Vagina (tissue), 2 donors: ENCODE measurements at places on chromosomes 11 and 22.
A peak's percentile ranks its signal among the peaks of the same experiment; 100 is the strongest.

GRCh38 chr22:45670981-45671782 lies 452 bp upstream of the ATXN10 start:
- H3K27ac ChIP-seq, result peak overlapping the region; percentile 88
- H3K4me1 ChIP-seq, result peaks cover 29% of the 10 kb centered on the region
- DNase-seq, result no peak
- H3K36me3 ChIP-seq, result no peaks in the 10 kb centered on the region

GRCh38 chr11:89660234-89660633 lies 49.9 kb upstream of the TRIM77 start:
- H3K36me3 ChIP-seq, result no peaks in the 10 kb centered on the region
- no peak overlapping the region for H3K27ac ChIP-seq
- H3K27me3 ChIP-seq, result no peaks in the 10 kb centered on the region
- DNase-seq, result no peak
- H3K4me1 ChIP-seq, result no peaks in the 10 kb centered on the region
- H3K4me3 ChIP-seq, result no peak overlapping the region

DNA sequence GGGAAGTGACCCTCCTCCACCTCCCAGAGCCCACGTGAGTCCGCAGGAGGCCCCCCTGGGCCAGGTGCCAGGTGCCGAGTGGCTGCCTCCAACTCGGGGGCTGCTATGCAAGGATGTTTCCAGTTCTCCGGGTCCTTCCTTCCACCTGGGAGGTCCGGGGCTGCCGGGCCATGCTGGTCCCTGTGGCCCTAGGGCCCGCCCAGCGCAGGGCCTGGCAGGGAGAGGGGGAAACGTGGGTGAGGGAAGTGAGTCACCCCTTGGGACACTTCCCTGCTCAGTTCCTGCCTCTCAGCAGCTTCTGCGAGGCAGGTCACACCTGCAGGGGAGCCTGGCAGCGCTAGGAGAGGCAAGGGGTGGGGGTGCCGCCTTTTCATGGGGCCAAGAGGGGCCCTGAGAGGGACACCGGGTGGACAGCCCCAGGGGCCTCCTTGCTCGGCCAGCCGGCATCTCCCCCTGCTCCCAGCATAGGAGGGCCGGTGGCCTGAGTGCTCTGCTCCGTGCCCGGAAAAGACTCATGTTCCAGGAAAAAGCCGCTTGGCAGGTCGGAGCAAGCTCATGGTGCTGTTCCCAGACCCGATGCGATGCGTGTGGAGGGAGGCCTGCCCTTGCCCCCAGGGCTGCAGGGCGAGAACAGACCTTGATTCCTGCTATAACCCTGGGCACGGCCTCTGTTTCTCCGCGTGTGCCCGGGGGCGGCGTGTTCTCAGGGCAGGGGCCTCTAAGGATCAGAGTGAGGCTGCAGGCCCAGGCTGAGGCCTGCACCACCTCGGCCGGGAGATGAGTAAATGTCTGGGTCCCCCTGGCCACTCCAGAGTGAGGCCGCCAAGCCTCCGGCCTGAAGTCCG lies 30.3 kb upstream of the WNT7B start:
- H3K27me3 ChIP-seq, result no peaks in the 10 kb centered on the region
- peaks cover 58% of the 10 kb centered on the region for H3K4me1 ChIP-seq
- peak overlapping the region; percentile 97 for H3K27ac ChIP-seq

DNA sequence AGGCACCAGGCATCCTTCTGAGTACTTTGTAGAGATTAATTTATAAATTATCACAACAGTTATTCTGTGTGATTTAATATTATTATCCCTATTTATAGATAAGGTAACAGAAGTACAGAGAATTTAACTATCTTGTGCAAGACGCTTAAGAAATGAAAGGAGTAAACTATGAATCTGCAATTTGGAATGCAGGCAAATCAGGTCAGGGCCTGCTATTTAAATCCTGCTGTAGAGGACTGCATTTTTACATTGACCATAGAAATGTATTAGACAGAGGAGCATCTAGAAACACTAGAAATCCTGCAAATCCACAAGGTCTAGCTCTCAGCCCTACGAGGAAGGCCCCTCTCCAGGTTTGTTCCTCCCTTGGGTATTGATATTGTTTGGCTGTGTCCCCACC lies 336.2 kb downstream of the ETS1 start:
- H3K4me1 ChIP-seq, result peaks cover 8% of the 10 kb centered on the region
- no peaks in the 10 kb centered on the region for H3K36me3 ChIP-seq
- H3K4me3 ChIP-seq, result no peak overlapping the region
- H3K27ac ChIP-seq, result no peak overlapping the region

- H3K4me3 ChIP-seq, result no peak overlapping the region
- DNase-seq, result no peak
- H3K36me3 ChIP-seq, result no peaks in the 10 kb centered on the region
- H3K27me3 ChIP-seq, result no peaks in the 10 kb centered on the region
Observed at GRCh38 chr11:47551086-47551485, 1.8 kb downstream of the CELF1 start.

DNA sequence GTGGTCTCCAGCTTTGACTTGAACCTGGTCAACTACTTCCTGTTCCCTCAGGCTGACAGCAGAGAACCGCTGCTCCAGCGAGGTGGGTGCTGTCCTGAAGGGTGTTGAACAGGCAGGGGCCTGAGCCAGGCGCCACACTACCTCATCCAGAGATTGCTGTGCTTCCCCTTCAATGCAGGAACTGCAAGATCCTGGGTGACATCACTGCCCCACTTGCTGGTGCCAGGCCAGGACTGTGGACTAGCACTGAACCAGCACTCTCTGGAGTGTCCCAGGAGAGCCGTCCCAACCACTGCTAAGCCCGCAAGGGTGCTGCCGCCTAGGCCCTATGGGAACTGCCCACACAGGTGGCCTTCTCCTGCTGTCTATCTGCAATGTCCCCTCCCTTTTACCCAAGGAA lies 51.7 kb downstream of the GAB4 start:
- peak; percentile 69 for DNase-seq
- no peak overlapping the region for H3K27ac ChIP-seq
- H3K36me3 ChIP-seq, result no peaks in the 10 kb centered on the region
- H3K4me3 ChIP-seq, result no peak overlapping the region
- no peaks in the 10 kb centered on the region for H3K4me1 ChIP-seq

- H3K4me1 ChIP-seq, result no peaks in the 10 kb centered on the region
- H3K27me3 ChIP-seq, result no peaks in the 10 kb centered on the region
- DNase-seq, result no peak
- no peaks in the 10 kb centered on the region for H3K36me3 ChIP-seq
- no peak overlapping the region for H3K27ac ChIP-seq
- no peak overlapping the region for H3K4me3 ChIP-seq
Observed at GRCh38 chr11:99865951-99866350, 821.1 kb upstream of the ARHGAP42 start.

GRCh38 chr22:38783095-38783615 lies 10.8 kb downstream of the DNAL4 start:
- no peak for DNase-seq
- H3K27me3 ChIP-seq, result no peaks in the 10 kb centered on the region

GRCh38 chr11:117520966-117521365 lies 193.3 kb downstream of the CEP164 start:
- no peak for DNase-seq
- H3K27ac ChIP-seq, result no peak overlapping the region
- H3K4me3 ChIP-seq, result no peak overlapping the region
- H3K27me3 ChIP-seq, result no peaks in the 10 kb centered on the region
- H3K4me1 ChIP-seq, result no peaks in the 10 kb centered on the region
- H3K36me3 ChIP-seq, result no peaks in the 10 kb centered on the region

DNA sequence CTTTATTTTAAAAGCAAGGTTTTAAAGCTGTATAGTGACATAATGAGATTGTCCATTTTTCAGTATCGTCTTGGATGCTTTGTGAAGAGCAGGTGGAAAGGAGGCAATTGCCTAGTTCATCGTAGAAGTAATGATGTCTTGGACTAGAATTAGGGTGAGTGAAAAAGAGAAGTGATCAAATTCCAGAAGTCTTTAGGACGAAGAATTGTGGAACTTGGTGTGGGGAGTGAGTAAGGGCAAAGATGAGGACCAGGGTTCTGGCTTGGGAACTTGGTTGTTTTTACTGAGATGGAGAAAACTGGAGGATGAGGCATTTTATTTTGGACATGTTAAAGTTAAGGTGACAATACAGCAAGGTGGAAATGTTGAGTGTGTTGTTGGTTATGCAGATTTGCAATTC lies 1.2 kb downstream of the ILK start:
- H3K4me3 ChIP-seq, result peak overlapping the region; percentile 62
- H3K27me3 ChIP-seq, result no peaks in the 10 kb centered on the region
- DNase-seq, result peak; percentile 16
- peaks cover 61% of the 10 kb centered on the region for H3K4me1 ChIP-seq
- H3K27ac ChIP-seq, result peak overlapping the region; percentile 87

DNA sequence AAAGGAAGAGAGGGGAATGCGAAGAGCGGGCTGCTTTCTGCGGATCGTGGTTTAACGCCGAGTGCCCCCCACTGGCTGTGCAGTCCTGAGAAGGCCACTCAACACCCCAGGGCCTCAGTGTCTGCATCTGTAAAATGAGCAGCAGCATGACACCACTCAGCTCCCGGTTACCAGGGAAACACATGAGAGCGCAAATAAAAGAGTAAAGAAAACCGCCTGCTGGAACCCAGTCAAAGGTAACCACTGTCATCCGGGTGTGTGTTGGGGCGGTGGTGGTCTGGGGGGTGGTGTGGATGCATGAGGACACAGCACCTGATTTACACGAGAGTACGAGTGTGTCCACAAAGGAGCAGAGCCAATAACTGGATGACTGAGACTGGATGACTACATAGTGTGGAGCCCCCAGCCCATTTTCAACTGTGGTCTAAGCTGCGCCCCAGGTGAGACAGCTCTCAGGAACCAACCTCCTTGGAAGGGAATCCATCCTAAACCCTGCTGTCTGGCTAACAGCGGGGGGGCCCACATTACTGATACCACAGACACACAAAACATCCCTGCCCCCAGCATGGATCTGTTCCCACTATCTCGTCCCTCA lies 5.7 kb downstream of the CELSR1 start:
- no peaks in the 10 kb centered on the region for H3K36me3 ChIP-seq
- no peak for DNase-seq
- no peak overlapping the region for H3K27ac ChIP-seq
- peaks cover 28% of the 10 kb centered on the region for H3K4me1 ChIP-seq
- no peak overlapping the region for H3K4me3 ChIP-seq

DNA sequence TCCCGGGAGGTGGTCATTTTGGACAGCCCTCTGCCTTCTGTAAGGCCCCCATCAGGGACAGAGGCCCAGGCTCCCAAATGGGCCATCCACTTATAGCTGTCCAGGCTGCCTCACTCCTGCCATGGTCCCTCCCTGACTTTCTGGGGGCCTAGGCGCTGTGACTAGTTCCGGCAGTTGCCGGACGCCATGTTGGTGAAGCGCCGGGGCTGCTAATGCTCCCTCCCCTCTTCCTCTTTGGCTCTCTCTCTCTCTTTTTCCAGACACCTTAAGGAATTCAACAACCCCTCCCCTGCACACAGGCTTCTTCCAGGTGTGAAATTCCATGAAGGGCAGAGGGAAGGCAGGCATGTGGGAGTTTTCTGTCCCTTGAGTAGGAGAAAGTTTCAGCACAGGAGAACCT lies 445.6 kb downstream of the SOX6 start:
- H3K27me3 ChIP-seq, result no peaks in the 10 kb centered on the region
- DNase-seq, result no peak
- no peak overlapping the region for H3K4me3 ChIP-seq
- no peaks in the 10 kb centered on the region for H3K36me3 ChIP-seq
- no peak overlapping the region for H3K27ac ChIP-seq
- no peaks in the 10 kb centered on the region for H3K4me1 ChIP-seq

DNA sequence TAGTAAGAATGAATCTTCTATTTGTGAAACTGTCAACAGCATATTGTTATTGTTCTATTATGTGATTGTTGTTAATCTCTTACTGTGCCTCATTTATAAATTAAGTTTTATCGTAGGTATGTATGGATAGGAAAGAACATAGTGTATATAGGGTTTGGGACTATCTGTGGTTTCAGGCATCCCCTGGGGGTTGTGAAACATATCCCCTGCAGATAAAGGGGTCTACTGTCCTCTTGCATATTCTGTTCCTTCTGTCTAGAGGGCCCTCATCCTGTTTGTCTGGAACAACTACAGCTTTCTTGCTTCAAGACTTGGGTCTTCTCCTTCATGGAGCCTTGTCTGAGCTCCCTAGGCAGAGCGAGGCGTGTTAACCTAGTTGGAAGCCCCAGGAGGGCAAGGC lies 159.6 kb downstream of the KIRREL3 start:
- no peak for DNase-seq
- no peaks in the 10 kb centered on the region for H3K27me3 ChIP-seq
- no peak overlapping the region for H3K4me3 ChIP-seq
- H3K36me3 ChIP-seq, result no peaks in the 10 kb centered on the region

- no peaks in the 10 kb centered on the region for H3K27me3 ChIP-seq
- no peak overlapping the region for H3K27ac ChIP-seq
- DNase-seq, result no peak
- H3K4me1 ChIP-seq, result peaks cover 19% of the 10 kb centered on the region
Observed at GRCh38 chr11:27716835-27717234, 16.6 kb upstream of the BDNF start.

DNA sequence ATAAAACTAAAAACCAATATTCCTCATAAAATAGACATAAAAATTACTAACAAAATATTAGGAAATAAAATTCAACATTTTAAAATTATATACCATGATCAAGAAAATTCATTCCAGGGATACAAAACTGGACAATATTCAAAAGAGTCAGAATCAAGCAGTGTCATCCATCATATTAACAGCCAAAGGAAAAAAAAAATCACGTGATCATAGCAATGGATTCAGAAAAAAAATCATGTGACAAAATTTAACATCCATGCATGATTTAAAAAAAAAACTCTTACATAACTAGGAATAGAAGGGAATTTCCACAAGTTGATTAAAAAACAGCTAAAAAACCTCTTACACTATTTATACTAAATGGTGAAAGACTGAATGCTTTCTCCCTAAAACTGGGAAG lies 95.3 kb upstream of the USP47 start:
- no peaks in the 10 kb centered on the region for H3K27me3 ChIP-seq
- H3K36me3 ChIP-seq, result no peaks in the 10 kb centered on the region
- H3K27ac ChIP-seq, result no peak overlapping the region
- H3K4me3 ChIP-seq, result no peak overlapping the region

DNA sequence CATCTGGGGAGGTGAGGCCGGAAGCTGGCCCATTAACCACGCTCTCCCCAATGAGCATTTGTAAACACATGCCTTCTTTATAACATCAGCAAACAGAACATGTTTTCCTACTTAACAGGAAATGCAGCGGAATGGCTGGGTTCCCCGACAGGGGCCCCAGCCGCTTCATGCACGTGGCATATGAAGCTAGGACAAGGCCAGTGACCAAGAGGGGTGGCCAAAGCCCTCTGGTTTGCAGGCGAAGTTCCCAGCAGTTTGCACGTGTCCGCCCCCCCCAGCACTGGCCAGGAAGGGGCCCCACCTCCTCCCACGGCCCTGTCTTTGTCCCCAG lies 38.7 kb upstream of the LINC01488 start:
- H3K4me3 ChIP-seq, result peak overlapping the region; percentile 50
- no peak for DNase-seq
- no peaks in the 10 kb centered on the region for H3K36me3 ChIP-seq
- no peaks in the 10 kb centered on the region for H3K27me3 ChIP-seq
